ENCODE measurements at places on chromosomes 6 and 20. TPM values are rescaled to one million over a fixed set of nuclear protein-coding genes. Genes with fewer than 3 reads are reported as not detected.

The FLRT3 gene
- total RNA-seq: 2.1 TPM

The CABLES2 gene
- 11.0 TPM for total RNA-seq

The BHLHE23 gene
- total RNA-seq: 0.22 TPM

- DNase-seq: no peak
- H3K27me3 ChIP-seq: no peaks in the 10 kb centered on the region
- H3K27ac ChIP-seq: no peak overlapping the region
- peaks cover 21% of the 10 kb centered on the region for H3K36me3 ChIP-seq
- no peaks in the 10 kb centered on the region for H3K4me1 ChIP-seq
- H3K4me3 ChIP-seq: no peak overlapping the region
These were observed 11.1 kb downstream of the SAMD3 start for GRCh38 chr6:130211691-130212090.

GRCh38 chr6:31836047-31836473, 8.5 kb downstream of the HSPA1B start:
- no peaks in the 10 kb centered on the region for H3K27me3 ChIP-seq
- peak overlapping the region; percentile 98 for H3K4me3 ChIP-seq
- H3K27ac ChIP-seq: peak overlapping the region; percentile 3
- no peak for DNase-seq
- H3K4me1 ChIP-seq: no peaks in the 10 kb centered on the region

DNA sequence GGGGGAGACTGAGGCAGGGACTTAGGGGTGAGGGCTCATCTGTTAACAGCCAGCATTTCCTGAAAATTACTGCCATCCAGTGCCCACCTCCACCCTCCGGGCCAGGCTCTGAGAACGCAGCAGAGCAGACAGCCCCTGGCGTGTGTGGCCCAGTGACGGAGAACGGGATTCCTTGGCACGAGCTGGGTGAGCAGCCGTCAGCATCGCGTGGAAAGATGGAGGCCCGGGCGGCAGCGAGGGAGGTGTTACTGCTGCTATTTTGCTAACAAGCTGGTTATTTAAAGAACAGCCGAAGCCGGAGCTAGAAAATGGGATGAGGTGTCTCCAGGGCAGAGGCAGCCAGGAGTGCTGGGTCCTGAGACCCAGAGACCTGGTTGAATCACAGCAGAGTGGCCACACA, 62.7 kb downstream of the DLGAP4 start:
- H3K36me3 ChIP-seq: no peaks in the 10 kb centered on the region
- 0 out of 2 replicates have a peak, but pooled peaks cover 4% of the 10 kb centered on the region for H3K4me1 ChIP-seq
- no peak overlapping the region for H3K27ac ChIP-seq
- H3K4me3 ChIP-seq: no peak overlapping the region

DNA sequence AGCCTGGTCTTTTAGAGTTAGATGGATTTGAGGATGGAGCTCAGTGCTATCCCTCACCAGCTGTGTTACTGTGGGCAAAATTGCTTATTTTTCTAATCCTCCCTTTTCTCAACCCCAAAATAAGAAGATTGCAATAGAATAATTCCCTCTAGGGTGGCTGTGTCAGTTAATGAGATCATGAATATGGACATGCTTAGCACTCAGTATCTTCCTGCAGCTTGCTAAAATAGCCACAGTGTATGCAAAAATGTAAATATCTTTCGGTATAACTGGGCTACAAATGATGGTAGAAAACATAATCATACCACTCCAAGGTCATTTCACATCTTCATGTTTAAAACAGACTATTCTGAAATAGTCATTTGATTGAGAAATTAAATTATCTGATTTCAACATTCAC, 35.7 kb downstream of the ZNF334 start:
- no peak overlapping the region for H3K4me3 ChIP-seq
- no peak overlapping the region for H3K27ac ChIP-seq
- H3K36me3 ChIP-seq: no peaks in the 10 kb centered on the region
- H3K27me3 ChIP-seq: no peaks in the 10 kb centered on the region

GRCh38 chr20:57061051-57061900, 205.2 kb downstream of the BMP7 start:
- H3K4me1 ChIP-seq: peaks cover 2% of the 10 kb centered on the region
- H3K4me3 ChIP-seq: no peak overlapping the region
- no peak overlapping the region for H3K27ac ChIP-seq

DNA sequence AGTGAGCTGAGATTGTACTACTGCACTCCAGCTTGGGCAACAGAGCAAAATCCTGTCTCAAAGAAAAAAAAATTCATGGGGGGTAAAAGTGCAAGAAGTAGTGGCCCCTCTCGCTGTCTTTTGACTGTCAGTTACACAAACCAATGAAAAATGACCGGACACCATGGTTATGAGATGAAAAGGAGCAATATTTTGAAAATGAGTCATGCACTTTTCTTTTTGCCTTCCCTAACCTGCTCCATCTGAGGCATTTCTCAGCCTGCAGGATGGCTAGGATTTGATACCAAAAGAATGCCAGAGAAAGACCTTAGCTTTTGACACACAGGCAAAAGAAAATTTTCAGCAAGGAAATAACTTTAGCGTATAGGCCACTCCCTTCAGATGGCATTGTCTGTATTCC, 181.7 kb upstream of the ARID1B start:
- H3K4me3 ChIP-seq: no peak overlapping the region
- no peaks in the 10 kb centered on the region for H3K27me3 ChIP-seq

GRCh38 chr20:58219342-58219700, 9.1 kb downstream of the ANKRD60 start:
- DNase-seq: no peak
- no peaks in the 10 kb centered on the region for H3K27me3 ChIP-seq

DNA sequence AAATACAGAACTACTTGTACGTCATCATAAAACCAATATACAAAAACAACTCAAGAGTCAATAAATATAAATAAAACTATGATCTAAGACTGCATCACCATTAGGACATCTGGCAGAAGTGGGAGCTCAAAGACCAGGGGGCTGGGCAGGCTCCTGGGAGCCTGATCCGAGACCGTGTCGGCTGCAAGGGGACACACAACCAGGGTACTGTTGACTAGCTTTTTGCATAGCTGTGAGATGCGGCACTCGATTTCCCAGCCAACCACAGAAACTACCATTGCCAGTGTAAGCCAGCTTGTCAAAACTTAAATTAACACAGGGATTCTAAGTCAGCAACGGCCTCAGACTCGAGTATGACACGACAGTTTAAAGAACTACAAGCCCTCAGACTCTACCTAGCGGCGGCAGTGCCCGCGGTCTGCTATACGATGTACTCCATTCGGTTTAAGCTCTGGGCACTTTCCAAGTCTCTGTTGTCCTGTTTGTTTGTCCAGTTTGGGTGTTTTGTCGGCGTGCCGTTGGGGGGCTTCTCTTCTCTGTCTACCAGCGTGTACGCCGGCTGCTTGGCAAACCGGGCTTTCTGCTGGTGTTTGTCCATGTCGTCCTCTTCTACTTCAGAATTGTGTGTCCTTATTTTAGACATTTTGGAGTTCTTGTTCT, 34.6 kb downstream of the JAG1 start:
- H3K4me1 ChIP-seq: peaks cover 6% of the 10 kb centered on the region
- no peak overlapping the region for H3K4me3 ChIP-seq
- H3K36me3 ChIP-seq: peaks cover 73% of the 10 kb centered on the region
- no peaks in the 10 kb centered on the region for H3K27me3 ChIP-seq
- no peak overlapping the region for H3K27ac ChIP-seq

DNA sequence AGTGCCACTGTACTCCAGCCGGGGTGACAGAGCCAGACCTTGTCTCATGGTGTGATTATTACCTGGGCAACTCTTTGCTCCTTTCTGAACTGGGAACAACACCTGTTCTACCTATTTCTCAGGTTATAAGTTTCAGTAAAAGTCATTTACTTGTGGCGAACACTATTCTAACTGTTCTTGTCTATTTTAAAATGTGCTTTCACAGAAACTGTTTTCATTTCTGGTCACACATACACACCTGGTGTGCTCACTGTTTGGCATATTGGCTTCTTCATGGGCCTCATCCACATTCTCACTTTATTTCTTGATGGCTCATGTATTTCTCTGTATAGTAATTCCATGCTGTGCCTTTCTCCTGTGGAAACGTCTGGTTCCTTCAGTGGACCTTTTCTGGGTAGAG, 30.5 kb upstream of the XRN2 start:
- no peaks in the 10 kb centered on the region for H3K36me3 ChIP-seq
- DNase-seq: no peak
- H3K27ac ChIP-seq: no peak overlapping the region
- no peak overlapping the region for H3K4me3 ChIP-seq
- H3K27me3 ChIP-seq: no peaks in the 10 kb centered on the region

Data from H9 (cell line).